ENCODE measurements at places on chromosomes 4 and X.

- DNase-seq = no peak
Measured at GRCh38 chr4:141275834-141276233, 55.1 kb downstream of the ZNF330 start.

DNA sequence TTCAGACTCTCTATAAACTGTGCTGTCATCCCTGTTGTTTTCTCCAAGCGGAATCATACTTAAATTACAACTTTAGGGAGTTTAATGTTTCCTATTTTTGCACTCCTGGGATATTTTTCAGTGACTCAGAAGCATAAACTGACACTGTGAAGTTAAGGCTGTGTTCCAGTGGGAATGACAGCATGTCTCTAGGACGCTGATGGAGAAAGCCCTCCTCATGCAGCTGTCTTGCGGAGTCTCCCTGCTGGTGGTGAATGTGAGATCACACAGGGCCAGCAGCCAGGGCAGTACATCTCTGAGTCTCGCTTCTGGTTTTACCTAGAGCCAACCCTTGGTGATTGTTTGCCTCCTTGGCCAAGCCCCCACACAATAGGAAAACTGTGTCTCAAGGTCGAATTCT lies 53.3 kb downstream of the NFKB1 start:
- DNase-seq = peak; percentile 66

- DNase-seq = no peak
Measured at GRCh38 chr4:155789982-155790381, 31.2 kb downstream of the GUCY1B1 start.

GRCh38 chrX:15834827-15835595 lies 19.6 kb downstream of the AP1S2 start:
- DNase-seq = peak; percentile 13

DNA sequence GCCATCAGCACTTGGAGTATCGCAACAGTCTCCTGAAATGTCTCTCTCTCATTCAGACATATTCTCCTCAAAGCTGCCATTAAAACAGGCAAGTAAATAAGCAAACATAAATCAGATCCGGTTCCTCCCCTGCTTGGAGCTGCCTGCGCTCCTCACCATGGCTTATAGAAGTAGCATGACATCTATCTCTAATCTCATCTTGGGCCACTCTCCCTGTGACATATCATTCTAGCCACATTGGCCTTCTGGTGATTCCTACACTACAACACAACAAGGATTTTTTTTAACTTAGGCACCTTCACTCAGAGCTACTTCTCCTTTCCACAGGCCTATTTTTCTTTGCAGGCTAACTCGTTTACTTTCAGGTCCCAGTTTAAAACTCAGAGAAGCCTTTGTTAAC lies 387.9 kb downstream of the ARHGAP24 start:
- DNase-seq = no peak

GRCh38 chr4:173532725-173533511 lies 2.9 kb upstream of the HAND2 start:
- no peak for DNase-seq
